Frontal cortex (tissue), 4 donors: ENCODE measurements at places on chromosomes 16 and 17.

- no peak for DNase-seq
Observed at GRCh38 chr16:85998171-85998867, 99.4 kb downstream of the IRF8 start.

DNA sequence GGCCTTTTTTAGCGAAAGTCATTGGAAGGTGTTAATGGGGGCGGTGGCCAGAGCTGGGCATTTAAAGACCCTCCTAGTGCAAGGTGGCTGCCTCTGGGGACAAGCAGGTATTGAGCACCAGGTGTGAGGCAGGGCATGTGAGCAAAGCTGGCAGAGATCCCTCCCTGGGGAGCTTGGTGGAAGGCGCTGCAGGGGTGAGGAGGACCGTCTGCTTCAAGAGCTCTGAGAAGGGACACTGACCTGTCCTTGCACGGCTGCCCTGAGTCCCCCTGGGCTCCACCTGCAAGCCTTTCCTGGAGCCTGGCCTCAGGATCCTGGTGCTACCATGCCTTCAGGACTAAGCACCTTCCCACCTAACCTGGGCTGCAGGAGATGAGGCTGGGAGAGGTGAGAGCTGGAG lies 127.0 kb upstream of the CIBAR2 start:
- no peak for DNase-seq

DNA sequence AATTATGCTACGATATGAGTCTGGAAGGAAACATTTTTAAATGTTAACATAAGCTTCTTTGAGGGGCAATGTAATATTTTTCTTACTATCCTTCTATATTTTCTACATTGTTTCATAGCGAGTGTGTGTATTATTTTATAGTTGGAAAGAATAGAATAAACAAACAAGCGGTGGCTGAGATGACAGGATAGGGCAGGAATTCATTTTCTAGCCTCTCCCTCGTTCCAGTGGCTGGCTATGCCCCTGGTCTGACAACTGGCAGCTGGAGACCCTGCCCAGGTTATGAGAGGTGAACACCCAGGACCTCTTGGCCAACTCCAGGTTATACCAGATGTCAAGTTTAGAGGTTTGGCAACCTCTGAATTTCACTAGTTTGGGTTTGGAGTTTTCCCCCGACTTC lies 14.5 kb upstream of the TNRC6C start:
- no peak for DNase-seq

DNA sequence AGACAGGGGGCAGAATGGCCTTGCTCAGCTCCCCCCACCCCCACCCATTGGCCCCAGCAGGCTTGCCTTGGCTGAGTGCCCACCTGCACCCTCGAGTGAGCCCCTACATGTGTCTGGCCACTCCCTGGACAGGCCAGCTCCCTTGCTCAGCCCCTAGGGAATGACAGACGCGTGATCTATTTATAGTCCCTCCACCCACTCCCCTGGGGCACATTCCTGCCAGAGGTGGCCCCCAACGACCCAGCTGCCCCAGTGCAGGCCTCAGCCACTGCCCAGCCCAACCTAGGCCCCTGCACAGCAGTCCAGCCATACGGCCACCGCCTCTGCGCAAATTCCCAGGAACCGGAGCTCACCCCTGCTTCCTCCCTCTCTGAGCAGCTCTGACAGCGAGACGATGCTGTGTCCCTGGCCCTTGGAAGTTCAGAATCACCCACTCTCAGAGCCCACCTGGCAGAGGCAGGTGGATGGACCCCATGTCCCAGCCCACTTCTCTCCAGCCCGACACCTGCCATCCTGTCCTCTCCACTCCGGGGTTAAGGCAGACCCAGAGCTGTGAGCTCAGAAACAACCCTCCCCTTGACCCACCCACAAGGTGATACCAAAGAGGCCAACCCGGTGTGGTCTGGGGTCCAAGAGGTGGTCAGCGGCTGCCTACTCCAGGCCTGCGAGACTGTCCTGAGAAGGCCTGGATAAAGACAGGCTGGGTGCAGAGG lies 11.5 kb upstream of the P2RX1 start:
- no peak for DNase-seq

DNA sequence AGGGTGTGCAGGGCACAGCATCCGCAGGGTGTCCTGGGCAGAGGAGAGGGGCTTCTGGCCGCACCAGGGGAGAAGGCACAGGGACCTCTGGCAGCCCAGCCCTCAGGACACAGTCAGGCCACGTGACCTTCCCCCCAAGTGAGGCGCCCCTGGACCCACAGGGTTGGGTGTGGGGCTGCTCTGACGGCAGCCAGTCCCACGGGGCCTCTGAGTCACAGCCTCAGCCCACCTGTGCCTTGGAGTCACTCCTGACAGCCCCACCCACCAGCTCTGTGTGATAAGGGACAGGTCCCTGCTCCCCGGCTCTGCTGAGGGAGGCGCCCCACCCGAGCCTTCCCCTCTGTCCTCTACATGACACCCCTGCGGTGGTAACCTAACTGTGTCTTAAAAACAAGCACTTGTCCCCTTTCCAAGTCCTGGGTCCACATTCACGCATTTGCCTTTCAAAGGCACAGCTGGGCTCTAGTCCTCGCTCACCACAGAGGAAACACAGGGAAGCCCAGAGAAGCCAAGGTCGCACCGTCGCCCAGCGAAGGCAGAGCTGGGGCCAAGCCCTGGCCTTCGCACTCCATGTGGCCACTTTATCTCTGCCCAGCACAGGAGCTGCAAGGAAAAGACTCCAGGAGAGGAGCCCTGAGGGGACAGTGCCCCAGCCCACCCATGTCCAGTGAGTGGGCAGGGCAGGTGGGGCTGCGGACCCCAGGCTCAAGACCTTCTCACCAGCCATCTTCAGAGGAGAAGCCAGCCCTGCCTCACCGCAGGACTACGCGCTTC lies 5.1 kb upstream of the NPTX1 start:
- DNase-seq: no peak

GRCh38 chr16:14609716-14610115 lies 20.3 kb downstream of the PARN start:
- no peak for DNase-seq

DNA sequence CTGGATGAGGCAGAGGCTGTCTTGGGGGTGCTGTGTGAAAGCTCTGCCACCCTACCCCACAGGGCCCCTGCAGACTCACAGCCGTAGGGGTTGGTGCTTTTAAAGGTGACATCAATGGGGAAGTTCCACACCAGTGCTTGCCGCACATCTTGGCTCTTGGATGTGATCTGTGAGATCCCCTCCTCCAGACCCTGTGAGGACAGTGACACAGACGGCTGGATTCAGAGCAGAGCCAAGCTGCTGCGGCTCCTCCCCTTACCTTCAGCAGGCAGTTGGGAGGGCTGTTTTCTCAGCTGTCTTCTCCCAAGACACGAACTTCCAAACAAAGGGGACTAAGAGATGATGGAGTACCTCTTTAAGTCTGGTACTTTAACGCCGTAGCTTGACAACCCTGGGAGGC lies 4.8 kb downstream of the B9D1 start:
- DNase-seq: no peak

- DNase-seq: no peak
Observed at GRCh38 chr17:72922219-72922618, 170.3 kb downstream of the SLC39A11 start.

DNA sequence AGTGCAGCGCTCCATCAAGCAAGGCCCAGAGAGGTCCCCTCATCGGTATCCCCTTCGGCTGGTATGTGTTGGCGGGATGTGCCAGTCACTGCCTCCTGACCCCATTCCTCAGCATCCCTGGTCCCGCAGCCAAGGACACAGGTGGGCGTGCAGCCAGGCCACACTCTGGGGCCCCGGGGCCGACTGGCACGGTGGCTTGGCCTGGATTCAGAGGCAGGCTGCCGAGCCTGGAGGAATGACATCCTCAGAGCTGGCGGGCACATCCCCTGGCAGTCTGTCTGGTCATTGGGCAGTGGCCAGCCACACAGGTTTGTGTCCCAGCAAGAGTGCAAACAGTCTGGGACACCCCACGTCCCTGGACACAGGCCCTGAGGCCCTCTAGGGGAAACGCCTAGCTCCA lies 111.1 kb downstream of the SDK2 start:
- peak; percentile 55 for DNase-seq

GRCh38 chr16:85087899-85088569 lies 24.2 kb downstream of the CIBAR2 start:
- no peak for DNase-seq
